Right forelimb (tissue), 1 donor: ENCODE measurements at places on chromosomes 2 and 18.

- DNase-seq = no peak
Observed at GRCh38 chr2:38905251-38905650, 15.6 kb downstream of the ARHGEF33 start.

GRCh38 chr2:102792568-102793208 lies 30.9 kb downstream of the TMEM182 start:
- no peak for DNase-seq

DNA sequence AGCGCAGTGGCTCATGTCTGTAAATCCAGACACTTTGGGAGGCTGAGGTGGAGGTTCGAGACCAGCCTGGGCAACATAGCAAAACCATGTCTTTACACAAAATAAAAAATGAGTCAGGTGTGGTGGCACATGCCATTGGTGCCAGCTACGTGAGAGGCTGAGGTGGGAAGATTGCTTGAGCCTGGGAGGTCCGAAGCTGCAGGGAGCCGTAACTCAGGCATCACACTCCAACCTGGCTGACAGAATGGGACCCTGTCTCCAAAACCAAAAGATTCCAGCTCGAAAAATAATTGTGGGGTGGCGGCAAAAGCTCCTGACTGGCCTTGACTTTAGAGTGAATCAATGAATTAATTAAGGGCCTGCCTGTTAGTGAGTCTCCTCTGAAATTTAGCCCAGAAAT lies 1.2 kb upstream of the ALPP start:
- no peak for DNase-seq

DNA sequence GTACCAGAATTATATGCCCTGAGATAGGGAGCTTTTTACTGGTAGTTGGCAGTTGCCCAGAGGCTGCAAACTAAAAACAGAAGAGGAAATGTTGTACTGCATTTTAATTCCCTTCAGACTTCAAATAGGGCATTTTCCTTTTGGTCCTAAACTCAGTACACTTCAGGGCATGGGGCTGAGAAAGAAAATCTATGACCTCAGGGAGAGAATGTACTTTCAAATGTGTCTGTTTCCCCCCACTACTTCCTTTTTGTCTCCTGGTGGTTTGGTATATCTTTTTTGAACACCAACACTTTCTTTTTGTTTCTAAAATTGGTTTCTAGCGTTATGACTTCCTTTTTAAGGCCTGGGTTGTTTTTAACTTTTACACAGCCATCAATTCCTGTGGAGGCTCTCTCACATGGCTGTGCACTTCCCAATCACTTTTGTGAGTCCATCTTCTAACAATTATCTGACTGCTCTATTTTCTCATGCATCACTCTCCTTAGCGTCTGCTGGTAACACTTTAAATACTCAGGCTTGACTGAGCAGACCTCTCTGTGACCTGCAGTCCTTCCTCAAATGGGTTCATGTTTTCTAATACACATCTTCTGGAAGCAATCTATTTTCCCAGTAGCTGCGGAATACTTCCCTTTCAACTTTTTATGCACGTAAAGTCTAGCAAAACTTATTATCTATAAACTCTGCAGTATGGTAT lies 596.0 kb downstream of the LRP1B start:
- no peak for DNase-seq

- DNase-seq = no peak
Observed at GRCh38 chr18:34562252-34562870, 147.7 kb upstream of the DTNA start.

- DNase-seq = no peak
Observed at GRCh38 chr2:19911808-19912509, 10.2 kb upstream of the TTC32 start.

- no peak for DNase-seq
Observed at GRCh38 chr2:39524756-39525635, 87.9 kb upstream of the MAP4K3 start.

GRCh38 chr2:46132996-46133395 lies 164.2 kb upstream of the EPAS1 start:
- DNase-seq = no peak

DNA sequence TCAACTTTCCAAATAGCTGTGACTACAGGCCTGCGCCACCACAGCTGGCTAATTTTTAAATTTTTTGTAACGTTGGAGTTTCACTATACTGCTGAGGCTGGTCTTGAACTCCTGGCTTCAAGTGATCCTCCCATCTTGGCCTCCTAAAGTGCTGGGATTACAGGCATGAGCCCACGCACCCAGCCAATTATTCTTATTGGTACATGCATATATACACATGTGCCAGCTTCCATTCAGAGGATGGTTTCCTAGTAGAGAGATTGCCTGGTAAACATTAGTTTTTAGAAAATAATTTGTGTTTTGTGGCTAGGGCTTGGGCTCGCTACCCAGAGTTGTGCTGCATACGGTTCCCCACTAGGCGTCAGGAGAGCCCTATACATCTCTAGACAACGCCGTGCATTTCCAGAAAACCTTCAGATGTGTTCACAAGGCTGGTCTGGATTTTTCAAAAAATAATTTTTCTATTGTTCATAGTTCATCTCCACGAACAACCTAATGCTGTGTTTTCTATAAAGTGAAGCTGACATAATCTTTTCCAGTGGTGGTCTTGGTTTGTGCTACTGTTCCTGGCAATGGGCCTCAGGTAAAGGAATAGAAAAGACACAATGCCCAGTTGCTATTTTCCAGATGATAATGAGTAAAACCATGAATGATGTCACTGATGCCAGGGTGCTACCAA lies 14.6 kb upstream of the AFG3L2 start:
- DNase-seq = peak; percentile 68

DNA sequence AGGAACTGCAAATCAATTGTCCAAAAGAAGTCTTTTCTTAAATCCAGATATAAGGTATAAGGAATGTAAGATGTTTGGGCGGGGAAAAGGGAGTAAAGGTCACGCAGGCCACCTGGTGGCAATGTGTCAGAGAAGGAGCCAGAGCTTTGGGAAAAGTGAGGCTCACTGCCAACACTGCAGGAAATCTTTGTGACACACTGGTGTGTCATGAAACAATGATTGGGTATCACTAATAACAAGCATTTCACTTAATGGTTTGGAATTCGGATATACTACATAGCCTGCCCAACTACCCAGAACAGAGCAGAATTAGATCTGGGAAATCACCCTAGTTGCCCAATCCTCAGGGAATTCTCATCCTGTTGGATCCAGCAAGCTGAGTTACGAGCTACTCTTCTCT lies 61.0 kb downstream of the RBMS1 start:
- no peak for DNase-seq

DNA sequence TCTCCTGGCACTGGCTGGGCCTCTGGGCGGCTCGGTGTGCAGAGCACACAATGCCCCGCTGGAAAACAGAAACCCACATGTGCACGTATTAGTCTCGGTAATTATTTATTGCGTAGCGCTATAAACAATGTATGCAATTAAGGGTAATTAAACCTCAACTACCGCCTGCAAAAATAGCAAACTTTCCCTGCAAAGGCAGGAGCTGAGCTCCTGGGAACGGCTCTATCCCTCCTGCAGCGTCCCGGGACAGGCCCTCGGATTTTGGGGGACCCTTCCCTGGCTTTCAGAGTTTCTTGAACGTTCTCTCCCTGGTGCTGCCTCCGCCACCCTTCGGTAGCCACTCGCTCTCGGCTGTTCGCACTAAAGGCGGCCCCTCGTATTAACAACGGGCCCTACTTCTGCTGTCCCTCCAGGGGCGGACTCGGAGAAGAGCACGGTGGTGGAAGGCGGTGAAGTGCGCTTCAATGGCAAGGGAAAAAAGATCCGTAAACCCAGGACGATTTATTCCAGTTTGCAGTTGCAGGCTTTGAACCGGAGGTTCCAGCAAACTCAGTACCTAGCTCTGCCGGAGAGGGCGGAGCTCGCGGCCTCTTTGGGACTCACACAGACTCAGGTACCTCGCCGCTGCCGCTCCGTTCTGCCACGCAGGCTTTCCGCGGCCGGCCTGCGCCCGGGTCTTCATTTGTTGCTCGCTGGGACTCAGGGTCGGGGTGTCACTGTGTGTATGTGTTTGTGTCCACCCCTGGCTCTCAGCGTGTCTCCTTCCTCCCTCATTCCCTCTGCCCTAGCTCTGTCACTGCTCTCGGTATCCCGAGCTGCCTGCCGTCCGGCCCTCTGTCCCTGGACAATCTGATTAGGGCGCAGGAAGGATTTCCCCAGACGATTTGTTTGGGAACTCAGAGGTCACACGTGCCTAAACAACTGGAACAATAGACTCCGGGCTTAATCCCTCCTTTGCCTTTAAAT lies 1.2 kb downstream of the DLX1 start:
- DNase-seq = peak; percentile 57

GRCh38 chr18:78981989-78982620 lies 2.5 kb downstream of the SALL3 start:
- no peak for DNase-seq

DNA sequence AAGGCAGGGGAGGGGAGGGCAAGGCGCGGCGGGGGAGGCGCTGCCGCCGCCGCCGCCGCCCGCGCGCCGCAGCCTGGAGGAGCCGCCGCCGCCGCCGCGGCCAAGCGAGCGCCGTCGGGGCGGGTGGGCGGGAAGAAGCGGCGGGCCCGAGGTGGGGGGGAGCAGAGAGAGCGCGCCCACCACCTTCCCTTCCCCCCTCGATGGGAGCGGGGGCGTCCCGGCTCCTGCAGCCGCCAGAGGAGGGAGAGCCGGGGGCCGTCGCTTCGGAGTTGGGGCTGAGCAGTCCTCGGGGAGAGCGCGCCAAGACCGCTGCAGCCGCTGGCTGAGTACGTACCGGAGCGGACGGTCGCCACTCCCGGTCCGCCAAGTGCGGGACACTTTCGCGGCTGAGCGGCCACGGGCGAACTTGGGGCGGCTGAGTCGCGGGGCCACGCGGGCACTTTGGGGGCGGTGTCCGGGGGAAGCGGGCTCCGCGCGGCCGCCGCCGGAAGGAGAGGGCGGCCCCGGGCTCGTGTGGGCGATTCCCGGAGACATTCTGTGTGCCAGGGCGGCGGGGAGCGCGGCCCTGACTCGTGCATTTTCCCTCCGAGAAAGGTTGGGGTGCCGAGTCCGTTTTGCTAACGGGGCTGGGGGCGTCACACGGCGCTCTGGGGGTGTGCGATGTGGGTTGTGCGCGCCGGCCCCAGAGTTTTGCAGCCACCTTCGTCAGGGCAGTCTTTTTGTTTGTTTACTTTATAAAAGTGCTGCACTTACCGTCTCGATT lies at the start of gene NAB1:
Gene NAB1 (plus strand): TSS at position 49 of the 763 bp plus-strand sequence. CDS start 10,094 bp downstream, outside the sequence.
- DNase-seq = peak; percentile 84

DNA sequence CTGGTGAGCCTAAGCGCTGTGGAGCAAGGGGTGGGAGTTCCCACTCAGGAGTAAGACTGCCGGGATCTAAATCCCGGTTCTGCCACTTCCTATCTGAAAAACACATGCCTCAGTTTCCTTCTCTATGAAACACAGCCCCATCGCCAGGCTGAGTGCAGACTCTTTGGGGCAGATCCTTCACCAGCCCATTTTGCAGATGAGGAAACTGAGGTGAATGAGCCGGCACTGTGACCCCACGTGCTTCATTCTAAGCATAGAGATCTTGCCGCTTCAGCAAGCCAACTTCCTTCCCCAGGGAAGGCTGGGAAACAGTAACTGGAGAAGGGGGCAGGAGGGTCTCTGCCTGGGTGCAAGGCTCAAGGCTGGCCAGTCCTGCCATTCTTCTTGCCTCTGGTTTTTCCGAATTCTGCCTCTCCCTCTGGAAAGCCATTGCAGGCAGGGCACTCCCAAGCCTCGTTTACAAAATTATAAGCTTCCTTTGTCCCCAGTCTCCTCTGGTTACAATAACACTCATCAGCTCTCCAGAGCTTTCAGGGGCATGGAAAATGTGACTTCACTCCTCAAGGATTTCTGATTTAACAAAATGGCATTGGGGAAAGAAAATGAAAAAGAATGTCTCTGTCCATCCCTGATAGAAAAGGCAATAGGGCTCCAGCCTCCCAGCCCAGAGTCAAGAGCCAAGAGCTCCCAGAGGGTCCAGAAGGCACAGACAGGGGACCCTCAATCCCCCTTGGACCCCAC lies 249.2 kb downstream of the TNS1 start:
- no peak for DNase-seq

DNA sequence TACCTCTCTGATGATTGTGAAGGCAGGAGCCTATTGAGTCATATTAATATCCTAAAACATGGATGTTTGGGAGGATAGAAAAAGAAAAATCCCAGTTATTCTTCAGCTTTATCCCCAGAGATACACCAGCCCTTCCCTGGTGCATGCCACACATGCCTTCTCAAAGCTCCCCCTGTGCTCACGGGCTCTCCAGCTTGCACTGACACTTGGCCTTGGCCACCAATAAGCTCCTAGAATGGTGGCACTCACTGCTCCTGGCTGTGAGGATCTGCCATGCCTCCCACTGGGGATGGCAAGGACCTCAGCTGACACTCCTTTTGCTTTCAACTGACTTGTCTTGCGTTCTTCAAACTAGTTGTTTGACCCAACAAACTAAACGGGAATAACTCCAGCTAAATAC lies 15.9 kb downstream of the SLC14A1 start:
- DNase-seq = no peak
